ENCODE measurements at places on chromosomes 1 and 21. TPM values are rescaled to one million over a fixed set of nuclear protein-coding genes. Genes with fewer than 3 reads are reported as not detected.

GRCh38 chr1:36269408-36269838, 36.7 kb upstream of the SH3D21 start:
- DNase-seq: no peak

DNA sequence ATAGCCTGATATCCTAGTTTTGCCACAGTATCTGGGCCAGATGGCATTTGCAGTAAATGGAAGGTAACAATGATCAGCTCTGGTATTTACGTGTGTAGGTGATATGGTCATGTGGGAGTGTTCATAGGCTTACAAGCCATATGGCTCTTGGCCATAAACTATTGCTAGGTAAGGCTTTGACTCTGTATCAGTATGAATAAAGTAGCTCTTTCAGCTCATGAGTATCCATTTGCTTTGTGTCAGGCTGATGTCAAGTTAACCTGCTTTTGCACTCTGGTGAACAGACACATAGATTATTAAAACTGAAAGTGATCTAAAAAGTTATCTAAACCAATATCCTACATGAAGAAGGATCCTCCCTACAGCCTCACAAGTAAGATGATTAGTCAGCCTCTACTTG, 69.0 kb downstream of the DDR2 start:
- DNase-seq: no peak

DNA sequence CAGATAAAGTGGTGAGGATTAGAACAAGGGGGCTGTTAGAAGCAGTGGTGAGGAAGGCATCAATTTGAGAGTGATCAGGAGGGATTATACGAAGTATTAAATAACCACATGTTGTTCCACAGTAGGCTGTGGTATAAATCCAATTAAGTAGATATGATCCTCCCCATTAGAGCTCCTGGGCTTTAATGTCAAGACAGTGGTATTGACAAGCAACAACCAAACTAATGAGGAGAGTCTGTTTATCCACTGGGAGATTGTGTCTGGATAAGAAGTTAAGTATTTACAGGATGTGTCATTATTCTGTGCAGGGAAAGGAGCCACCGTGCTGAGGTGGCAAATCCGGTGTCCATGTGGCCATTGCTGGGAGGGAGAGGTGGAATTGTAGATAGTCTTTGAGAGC, 5.8 kb downstream of the ACTN2 start:
- no peak for DNase-seq

CDC20 gene
- polyA plus RNA-seq: 58.4 TPM

- no peak for DNase-seq
These were observed 95.5 kb downstream of the TIAM1 start for GRCh38 chr21:31248598-31248997.

DNA sequence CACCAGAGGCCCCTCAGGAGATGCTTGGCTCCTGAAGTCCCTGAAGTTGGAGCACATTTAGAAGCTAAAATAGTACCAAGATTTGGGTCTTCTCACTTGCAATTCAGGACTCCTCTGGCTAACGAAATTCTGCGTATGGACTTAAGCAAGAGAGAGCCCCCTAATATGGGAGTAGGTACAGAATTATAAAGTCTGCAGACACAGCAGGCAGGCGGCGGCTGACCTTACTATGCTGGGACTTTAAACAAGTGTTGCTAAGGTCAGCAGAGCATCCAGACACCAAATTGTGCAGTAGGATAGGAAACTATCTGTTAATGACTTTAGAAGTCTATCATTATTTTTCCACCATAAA, 104.5 kb upstream of the PDE4B start:
- no peak for DNase-seq

FCGR3B gene
- not detected for polyA plus RNA-seq

GRCh38 chr1:94329986-94330385, 88.2 kb upstream of the ABCD3 start:
- no peak for DNase-seq

CLCN6 gene
- 5.4 TPM for polyA plus RNA-seq

DNA sequence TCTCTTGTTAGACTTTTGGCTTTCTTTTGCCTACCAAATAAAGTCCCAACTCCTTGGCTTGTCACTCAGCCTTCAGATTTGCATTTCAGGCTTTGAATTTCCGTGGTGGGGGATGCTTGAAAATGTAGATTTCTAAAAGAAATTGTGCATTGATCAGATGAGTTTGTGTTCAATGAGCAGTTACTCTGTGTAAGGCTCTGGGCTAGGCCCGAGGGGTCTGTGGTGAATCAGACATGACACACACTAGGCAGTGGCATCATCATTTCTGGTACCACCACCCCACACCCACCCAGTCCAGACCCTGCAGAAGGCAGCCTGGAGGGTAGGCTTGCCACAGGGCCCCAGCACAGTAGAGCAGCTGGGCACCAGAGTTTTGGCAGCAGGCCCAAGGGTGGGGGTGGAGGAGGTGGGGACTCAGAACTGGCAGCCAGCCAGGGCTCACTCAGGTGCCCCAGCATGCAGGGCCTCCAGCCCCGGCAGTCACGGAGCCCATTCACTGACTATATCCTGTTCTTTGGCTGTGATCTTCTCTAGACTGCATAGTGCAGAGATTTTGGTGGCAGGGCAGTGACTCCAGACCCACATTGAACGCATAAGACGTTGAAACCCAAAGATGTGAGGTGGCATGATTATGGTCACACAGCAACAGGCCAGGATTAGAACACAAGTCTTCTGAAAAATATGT, 97.2 kb upstream of the ARTN start:
- DNase-seq: no peak

GRCh38 chr1:31750858-31751510, 13.2 kb downstream of the ADGRB2 start:
- DNase-seq: peak; percentile 24

UCHL5 gene
- 9.4 TPM for polyA plus RNA-seq

DNA sequence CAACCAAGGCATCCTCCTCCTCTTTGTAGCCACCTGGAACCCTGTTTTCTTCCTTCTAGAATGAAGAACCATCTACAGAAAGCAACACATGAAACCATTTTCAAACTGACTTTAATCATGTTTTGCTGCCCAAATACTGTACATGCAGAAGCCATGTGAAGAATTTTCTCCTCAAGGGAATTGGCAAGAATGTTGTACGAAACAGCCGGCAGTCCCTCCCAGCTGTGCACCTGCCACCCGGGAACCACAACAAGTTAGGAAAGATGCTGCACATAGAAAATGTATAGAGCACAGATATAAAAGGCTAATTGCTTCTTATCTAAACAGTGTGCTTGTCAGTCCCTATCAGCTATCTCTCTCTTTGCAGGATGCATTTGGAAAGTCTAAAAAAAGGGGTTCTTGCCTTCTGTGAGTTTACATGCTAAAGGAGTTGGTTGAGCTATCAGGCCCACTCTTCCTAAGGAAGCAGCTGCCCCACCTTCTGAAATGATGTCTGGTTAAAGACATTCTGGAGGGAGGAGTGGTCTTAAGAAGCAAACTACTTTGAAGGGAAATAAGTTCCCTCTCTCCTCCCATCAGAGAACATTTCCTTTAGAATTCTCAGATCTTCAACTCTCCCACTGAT, 44.8 kb downstream of the RIMS3 start:
- DNase-seq: no peak

RNU1-3 gene
- not detected for polyA plus RNA-seq

DNA sequence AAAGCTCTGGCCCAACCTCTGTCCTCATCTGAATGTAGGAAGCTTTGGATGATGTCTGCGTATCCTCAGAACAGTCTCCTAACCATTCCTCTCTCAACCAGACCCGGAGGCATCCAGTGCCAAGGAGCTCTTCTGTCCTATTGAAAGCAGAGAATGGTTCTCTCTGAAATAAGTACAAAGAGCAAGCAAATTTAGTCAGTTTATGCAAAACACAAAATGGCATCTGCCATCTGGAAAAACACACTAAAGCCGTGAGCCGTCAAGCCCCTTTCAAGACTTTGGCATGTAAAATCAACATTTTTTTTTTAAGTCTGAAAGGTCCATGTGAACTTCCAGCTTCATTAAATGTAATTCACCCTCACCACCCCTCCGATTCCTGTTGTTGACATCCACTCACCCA, 21.7 kb upstream of the PROX1 start:
- DNase-seq: no peak

TGFB2 gene
- 4.8 TPM for polyA plus RNA-seq

PLA2G2A gene
- polyA plus RNA-seq: not detected

- DNase-seq: no peak
These were observed 1237.5 kb downstream of the AMY1C start for GRCh38 chr1:104987210-104987609.

- DNase-seq: no peak
These were observed 1.7 kb upstream of the NECTIN4 start for GRCh38 chr1:161091093-161091492.

DNA sequence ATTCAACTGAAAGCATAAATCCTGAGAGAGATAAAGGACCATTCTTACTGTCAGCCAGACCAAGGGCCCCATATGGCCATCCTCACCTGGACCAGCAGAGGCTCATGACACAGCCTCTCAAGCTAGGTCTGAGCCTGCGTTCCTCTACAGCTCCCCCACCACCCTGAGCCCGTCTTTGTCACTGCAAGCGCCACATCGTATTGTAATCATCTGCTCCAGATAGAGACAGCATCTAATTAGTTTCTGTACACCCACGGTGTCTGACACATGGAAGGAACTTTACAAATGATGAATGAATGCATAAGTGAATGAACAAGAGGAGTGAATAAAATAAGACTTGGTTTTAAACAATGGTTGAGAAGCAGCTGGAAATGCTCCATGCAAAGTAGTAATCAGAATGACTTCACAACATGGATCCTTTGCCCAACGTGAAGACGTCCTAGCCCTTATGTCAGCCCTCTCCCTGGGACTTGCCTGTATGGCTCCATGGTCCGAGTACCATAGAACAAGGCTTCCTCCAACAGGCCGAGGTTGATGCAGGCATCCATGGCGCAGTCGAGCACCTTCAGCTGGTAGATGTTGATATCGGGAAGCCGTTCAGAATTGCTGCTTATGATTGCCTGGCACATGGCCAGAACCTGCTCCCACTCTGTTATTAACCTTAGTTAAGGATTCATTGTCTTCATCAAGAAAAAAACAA, 648.9 kb downstream of the SMYD3 start:
- no peak for DNase-seq

DNA sequence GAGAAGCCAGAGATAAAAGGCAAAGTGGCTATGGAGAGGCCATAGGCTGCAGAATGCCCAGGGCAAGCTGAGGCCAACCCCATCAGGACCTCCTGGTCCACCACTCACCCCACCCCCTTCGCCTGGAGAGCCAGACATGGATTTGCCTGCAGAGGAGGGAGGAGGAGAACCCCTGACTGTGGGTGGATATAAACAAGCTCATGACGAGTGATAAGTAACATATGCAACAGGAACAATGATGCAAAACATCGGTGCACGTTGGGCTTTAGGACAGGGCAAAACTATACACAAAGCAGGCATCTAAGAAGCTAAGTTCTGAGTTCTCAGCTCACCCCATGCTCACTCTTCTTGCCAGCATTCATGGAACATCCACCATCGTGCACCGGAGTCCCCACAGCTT, 150.3 kb downstream of the ETS2 start:
- no peak for DNase-seq

- peak; percentile 4 for DNase-seq
These were observed 38.6 kb upstream of the COX20 start for GRCh38 chr1:244796719-244797406.

GRCh38 chr1:1753607-1754005, 24.7 kb downstream of the NADK start:
- DNase-seq: no peak

DNA sequence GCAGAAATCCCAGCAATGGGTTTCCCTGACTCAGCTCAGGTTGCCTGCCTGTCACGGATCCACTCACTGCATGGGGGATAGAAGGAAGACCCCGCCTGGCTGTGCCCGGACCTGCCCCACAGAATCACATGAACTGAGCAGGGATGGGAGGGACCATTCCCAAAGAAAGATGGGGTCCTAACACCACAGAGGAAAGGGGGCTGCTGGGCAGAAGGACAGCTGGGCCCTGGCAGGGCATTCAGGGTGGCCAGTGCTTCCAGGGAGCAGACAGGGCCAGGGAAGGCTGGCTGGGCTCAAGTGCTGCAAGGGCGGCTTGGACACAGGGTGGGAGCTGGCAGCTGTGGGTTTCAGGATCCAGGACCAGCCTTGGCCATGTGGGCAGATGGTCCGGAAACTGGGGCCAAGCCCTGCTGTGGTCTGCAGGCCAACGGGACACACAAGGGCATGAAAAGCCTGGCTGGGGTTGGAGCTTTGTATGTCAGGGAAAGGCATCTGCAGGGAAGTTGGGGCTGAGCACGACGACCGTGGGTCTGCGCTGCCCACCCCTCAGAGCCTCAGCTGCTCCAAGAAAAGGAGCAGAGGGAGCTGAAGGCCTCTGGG, 723.9 kb downstream of the PTPRU start:
- DNase-seq: no peak
